ENCODE measurements at places on chromosomes 4 and X.

DNA sequence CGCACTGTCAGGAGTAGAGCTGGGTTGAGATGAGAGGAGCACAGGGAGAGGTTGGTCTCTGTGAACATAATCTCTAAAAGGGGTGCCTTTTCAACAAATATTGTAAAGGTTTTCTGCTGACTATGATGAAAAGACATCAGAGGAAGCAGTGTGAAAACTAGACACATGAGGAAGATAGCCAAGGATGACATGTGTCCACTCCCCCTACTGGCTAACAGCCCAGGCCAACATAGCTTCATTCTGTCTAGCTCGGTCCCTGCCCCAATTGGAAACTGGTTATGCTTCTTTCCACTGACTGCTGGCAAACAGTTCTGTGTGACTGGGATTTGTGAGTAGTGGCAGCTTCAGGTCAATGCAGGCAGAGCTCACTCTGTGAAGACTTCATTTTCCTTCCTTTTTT is 115.4 kb upstream of the ESX1 start:
- DNase-seq: peak; percentile 6

- no peak for DNase-seq
These were observed 1397.6 kb downstream of the FAM133A start for GRCh38 chrX:95071621-95072020.

- no peak for DNase-seq
These were observed 64.5 kb downstream of the SMC1A start for GRCh38 chrX:53357799-53358530.

DNA sequence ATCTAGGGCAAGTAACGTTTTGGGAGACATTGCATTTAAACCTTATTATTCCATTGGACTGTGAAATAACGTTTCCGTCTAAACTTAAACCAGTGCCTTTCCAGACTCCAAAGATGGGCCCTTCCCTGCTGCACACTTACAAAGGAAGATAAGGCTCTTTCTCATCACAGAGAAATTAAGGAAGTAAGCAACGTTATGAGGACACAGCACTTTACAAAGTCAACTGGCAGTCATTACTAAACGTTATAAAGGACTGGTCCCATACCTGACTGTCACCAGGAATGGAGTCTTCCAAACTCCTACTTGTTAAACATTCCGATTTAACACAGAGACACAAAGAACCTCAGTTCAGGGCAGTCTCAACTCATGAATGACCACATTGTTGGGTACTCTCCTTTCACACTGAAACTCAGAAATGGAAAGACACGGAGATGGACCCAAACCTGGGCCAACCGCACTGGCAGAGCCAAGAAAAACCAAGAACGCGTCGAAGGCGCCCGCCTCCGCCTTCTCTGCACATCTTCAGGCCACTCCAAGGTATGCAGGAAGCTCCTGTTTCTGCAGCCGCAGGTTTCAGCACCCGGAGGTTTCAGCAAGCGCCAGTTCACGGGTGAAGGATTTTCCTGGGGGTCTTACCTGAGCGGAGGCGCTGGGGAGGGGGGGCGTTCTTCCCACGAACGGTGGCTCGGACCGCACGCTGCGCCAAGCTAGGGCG is 670 bp downstream of the PAPSS1 start:
- peak; percentile 77 for DNase-seq

GRCh38 chr4:41189666-41190065 is 24.7 kb downstream of the APBB2 start:
- no peak for DNase-seq

- no peak for DNase-seq
These were observed 20.2 kb downstream of the MMRN1 start for GRCh38 chr4:89914609-89915550.

- DNase-seq: no peak
These were observed 162.1 kb downstream of the EPHA5 start for GRCh38 chr4:65508168-65508567.

- DNase-seq: no peak
These were observed 49.4 kb upstream of the PRR32 start for GRCh38 chrX:126770179-126770578.

- DNase-seq: no peak
These were observed 22.3 kb downstream of the FGFR3 start for GRCh38 chr4:1815096-1815996.

- DNase-seq: no peak
These were observed 33.9 kb downstream of the PRDM8 start for GRCh38 chr4:80231180-80231579.

GRCh38 chrX:153609917-153610835 is 11.2 kb upstream of the CCNQ start:
- peak; percentile 62 for DNase-seq

GRCh38 chr4:65592089-65592488 is 78.2 kb downstream of the EPHA5 start:
- DNase-seq: no peak

GRCh38 chrX:130304587-130305368 is 34.9 kb upstream of the SLC25A14 start:
- no peak for DNase-seq

DNA sequence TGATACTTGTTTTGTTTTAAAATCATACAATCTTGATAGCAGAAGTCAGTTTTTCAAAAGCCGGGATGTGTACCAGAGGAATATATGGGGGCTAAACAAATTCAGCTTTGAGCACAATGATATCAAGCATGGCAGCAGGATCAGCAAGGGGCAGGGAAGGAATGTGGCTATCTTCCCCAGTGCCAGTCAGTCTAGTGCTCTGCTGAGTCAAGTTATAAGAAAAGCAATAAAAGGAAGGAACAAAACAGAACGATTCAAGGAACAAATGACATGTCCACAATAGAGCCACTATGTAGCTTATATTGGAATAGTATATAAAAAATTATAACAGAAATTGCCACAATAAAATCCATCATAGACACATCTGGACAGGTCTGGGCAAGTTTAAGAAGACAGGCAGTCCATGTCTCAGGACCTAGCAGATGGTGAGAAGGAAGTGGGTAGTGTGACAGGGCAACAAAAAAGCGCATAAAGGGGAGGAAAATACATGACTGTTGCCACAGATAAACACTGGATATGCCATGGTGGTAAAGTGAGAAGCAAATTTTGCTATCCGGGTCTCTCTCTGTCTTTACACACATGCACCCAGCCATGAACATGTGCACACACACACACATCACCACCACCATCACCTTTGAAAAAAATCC is 518.2 kb upstream of the HTR2C start:
- no peak for DNase-seq

DNA sequence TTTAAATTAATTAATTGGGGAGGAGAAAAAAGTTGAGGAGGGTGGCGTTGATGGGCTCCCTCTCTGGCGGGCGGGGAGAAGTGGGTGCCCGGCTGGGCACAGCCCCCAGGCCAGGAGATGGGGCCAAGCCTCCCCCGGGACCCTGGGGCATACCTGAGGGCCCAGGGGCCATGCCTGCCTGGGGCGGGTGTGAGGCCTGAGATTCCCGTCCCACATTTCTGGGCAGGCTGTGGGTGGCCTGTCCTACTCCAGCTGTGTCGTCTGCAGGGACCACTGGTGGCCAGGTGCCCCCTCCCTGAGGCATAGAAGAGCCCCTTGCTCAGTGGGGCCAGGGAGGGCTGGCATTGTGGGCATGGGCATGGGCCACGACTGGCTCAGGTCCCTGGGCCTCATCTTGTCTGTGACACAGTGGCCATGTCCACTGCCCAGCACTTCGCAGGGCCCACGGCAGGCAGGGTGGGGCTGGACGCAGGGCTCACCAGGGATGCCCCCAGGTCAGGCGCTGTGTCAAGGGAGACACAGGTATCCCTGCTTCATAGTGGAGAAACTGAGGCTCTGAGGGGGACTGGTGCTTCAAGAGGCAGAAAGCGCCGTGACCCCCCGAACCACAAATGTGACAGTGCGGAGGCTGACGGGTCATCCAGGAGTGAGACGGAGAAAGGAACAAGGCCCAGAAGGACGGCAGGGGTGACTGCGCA is 60.1 kb downstream of the FAM53A start:
- no peak for DNase-seq

- no peak for DNase-seq
These were observed 1301.9 kb downstream of the PCDH7 start for GRCh38 chr4:32022071-32022470.

DNA sequence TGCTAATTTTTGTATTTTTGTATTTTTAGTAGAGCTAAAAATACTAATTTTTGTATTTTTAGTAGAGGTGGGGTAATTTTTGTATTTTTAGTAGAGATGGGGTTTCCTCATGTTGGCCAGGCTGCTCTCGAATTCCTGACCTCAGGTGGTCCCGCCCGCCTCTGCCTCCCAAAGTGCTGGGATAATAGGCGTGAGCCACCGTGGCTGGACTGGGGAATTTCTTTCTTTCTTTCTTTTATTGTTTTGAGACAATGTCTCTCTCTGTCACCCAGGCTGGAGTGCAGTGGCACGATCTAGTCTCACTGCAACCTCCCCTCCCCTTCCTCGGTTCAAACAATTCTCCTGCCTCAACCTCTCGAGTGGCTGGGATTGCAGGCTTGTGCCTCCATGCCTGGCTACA is 83.0 kb downstream of the FAM193A start:
- no peak for DNase-seq

DNA sequence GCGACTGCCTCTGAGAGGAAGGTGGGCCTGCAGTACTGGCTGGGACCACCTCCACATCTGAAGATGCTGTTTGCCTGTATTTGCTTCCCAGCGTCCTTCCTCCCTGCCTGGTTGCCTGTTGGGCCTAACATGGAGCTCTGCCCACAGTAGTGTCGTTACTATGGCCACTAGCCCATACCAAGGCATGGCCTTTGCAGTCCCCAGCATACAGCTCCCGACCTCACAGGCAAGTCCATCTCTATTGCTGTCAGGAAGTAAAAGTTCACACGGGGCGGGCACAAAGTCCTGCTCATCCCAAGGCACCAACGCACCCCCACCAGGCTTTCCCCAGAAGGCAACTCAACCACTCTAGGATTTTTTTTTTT is 71.6 kb downstream of the MAML3 start:
- no peak for DNase-seq

GRCh38 chr4:140719022-140719421 is 37.2 kb downstream of the TBC1D9 start:
- DNase-seq: no peak

DNA sequence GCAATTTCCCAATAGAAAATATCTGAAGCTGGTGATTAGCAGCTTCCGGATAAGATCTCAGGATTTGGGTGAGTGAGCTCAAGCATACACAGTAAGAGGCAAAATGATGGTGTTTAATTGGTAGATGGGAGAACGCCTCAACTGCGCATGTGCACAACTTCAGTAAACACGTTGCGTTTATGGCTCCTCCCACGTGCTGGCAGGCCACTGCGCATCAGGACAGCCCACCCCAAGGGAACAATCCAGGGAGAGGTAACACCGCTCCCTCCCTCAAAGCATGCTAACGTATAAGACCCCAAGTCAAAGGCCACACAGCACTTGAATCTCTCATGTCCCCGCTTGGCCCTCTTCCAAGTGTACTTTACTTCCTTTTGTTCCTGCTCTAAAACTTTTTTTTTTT is 10.3 kb upstream of the CENPU start:
- DNase-seq: no peak

GRCh38 chrX:103386332-103386731 is 10.0 kb downstream of the BEX3 start:
- no peak for DNase-seq

GRCh38 chr4:145414841-145415240 is 66.8 kb upstream of the SMAD1 start:
- no peak for DNase-seq

GRCh38 chr4:26787461-26788340 is 72.9 kb upstream of the STIM2 start:
- DNase-seq: peak; percentile 32

DNA sequence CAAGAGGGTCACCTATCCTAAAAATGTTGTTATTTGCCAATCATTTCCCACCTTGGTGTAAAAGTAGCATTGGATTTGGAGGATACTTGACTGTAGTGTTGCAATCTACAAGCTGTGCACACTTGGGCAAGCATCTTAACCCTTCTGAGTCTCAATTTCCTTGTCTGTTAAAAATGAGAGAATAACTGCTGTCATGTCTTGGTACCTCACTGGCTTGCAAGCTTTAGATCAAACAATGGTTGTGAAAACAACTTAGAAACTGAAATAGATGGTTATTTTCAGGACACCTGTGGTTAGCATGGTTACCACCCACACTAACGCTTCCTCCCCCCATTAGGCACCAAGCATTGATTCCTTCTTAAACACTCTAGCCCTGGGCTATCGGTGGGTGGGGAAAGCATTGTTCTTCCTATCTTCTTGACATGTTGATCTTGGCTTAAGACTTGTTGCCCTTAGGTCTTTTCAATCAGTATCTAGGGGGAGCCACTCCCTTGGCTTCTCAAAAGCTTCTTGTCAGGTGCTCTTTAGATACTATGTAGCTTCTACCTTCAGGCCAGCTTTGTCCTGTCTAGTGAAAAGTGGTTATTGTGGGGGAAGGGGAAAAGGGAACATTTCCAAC is 10.6 kb upstream of the AMOT start:
- DNase-seq: no peak

GRCh38 chrX:101617211-101618191 is at the start of gene ARMCX6:
Gene ARMCX6 (minus strand): TSS chrX:101618000. CDS start chrX:101616620, 1,380 bp downstream.
- peak; percentile 50 for DNase-seq

- no peak for DNase-seq
These were observed 22.2 kb downstream of the FABP2 start for GRCh38 chr4:119299741-119300100.

- peak; percentile 2 for DNase-seq
These were observed 51.9 kb downstream of the PHKA2 start for GRCh38 chrX:18931972-18932371.

DNA sequence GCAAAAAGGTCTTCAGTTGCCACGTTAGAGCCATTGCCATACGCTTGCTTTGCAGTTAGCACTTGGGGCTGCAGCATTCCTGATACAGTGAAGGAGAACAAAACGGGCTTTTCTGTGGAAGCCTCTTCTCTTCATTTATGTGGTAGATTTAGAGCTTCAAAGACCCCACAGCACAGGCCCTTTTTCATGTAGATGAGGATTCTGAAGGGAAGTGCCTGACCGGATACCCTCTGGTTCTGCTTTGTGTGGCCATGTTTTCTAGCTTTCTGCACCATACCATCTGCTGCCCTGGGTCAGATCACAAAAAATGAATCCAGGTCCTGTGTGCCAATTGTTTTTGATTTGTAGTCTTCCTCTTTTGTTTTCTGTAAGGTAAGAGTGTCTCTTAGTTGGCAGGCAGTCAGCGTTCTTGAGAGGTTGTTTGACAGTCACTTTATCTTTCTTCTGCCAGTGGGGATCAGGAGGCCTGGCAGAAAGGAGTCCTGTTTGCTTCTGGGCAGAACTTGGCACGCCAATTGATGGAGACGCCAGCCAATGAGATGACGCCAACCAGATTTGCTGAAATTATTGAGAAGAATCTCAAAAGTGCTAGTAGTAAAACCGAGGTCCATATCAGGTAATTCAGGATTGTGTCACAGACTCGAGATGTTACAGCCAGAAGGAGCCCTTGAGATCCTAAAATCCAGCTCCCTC is 7.7 kb downstream of the LAP3 start:
- DNase-seq: no peak

DNA sequence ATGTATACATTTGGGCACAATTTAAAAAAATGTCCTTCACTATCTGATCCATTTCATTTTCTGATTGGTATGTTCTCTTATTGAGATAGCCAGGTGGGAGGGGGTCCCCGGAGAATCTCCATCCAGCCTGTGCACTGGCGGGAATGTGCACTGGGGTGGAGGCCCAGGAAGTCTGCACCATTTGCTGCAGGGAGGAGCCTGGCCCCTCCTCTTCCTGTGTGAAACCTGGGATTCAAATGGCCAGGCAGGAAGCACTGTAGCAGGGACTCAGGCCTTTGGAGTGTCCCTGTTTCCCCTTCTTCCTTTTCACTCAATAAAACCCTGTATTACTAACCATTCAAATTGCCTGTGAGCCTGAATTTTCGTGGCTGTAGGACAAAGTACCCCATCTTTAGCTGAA is 44.3 kb downstream of the GPRIN3 start:
- DNase-seq: no peak

Measured in HepG2 (cell line).